ENCODE measurements at places on chromosomes 6 and 20.
A peak's percentile ranks its signal among the peaks of the same experiment; 100 is the strongest.

DNA sequence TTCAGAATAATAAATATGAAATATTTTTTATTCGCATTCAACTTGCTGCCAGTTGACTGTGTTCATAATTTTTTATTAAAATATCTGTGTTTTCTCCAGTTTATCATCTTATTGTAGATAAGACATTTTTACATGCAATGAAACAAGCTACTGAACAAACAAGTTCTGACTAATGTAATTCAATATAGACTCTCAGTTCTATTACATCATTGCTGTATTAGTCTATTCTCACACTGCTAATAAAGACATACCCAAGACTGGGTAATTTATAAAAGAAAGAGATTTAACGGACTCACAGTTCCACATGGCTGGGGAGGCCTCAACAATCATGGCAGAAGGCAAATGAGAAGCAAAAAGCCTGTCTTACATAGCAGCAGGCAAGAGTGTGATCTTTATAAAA, 1357.7 kb upstream of the CITED2 start:
- DNase-seq: no peak

DNA sequence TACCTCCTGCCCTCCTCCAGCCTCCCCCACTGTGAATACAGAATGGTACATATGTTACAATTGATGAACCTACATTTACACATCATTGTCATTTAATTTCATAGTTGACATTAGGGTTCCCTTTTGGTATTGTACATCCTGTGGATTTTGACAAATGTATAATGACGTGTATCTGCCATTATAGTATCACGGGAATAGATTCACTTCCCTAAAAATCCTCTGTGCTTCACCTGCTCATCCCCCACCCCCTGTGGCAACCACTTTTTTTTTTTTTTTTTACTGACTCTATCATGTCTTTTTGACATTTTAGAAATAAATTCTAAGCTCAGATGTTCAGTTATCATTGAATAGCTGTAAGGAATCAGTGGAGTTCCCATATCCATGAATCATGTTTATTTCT, 30.4 kb downstream of the HECA start:
- no peak for DNase-seq

- no peak for DNase-seq
These were observed 255.5 kb downstream of the TAF4 start for GRCh38 chr20:61810066-61810737.

GRCh38 chr6:36323062-36323461, 13.6 kb downstream of the BNIP5 start:
- no peak for DNase-seq

DNA sequence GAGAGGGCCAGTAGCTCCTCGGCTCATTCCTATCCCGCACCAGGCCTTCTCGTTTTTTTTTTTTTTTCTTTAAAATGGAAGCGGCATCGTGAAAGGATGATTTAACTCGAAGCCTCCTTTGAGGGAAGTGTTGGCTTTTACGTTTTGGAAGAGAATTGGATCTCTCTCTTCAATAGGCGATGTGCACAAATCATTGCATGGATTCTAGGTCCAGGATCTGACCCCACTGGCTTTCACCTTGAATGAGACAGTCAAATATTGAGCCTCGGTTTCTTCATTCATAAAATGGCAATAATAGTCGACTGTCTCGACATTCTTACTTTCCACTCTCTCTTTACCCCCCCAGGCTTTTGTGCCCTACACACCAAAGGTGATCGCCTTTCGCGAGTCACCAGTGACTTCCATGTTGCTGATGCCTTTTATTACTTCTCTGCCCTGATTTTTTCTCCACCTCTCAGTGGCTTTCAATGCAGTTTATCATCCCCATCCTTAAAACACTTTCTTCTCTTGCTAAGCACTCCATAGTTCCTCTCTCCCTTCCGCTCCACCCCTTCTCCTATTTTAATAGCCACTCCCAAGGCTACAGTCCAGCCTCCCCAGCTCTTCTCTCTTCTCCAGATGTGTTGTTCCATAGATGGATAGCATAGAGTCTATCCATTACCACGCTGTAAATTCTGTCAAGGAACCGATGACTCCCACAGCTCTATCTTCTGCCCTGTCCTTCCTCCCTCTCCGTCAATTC, 473 bp upstream of the DTNBP1 start:
- DNase-seq: no peak

- DNase-seq: no peak
These were observed 78.3 kb downstream of the PHIP start for GRCh38 chr6:78999737-79000136.

- DNase-seq: no peak
These were observed 41.8 kb downstream of the KCNS1 start for GRCh38 chr20:45059022-45059728.

GRCh38 chr20:45268531-45268930, 14.2 kb upstream of the SLPI start:
- DNase-seq: no peak

- no peak for DNase-seq
These were observed 3.8 kb downstream of the COL21A1 start for GRCh38 chr6:56243518-56244070.

- DNase-seq: no peak
These were observed 178.8 kb upstream of the SNX9 start for GRCh38 chr6:157644043-157644810.

- no peak for DNase-seq
These were observed 4.7 kb downstream of the EHMT2 start for GRCh38 chr6:31892821-31893220.

- DNase-seq: no peak
These were observed 87.2 kb downstream of the SLX4IP start for GRCh38 chr20:10522328-10522727.

DNA sequence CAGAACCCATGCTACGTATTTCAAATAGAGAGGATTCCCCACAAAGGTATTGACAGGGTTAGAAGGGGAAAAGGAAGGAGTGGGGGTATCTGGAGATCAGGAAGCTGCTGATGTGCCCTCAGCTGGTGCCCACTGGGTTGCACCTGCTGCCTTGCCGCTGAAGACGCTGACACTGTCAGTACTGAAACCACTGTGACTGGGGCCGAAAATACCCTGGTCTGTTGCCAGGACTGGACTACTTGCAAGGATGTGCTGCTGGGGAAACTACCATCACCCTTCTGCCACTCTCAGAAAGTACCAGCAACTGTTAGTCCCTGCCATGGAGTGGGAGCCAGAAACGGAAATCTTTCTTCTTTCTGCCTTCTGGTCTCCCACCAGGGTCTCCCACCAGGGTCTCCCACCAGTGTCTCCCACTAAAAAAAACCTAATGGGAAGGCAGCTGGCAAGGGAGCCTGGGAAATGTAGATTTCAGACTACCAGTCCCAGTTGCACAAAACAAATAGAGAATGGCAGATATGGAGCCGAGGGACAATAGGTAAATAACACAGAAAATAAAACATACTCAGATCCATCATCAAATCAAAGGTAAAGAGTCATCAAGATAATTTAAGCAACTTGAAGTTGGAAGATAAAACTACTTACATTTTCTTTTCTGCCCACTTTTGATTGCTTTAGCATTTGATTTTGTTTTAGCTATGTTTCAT, 204.8 kb downstream of the TPBG start:
- no peak for DNase-seq

DNA sequence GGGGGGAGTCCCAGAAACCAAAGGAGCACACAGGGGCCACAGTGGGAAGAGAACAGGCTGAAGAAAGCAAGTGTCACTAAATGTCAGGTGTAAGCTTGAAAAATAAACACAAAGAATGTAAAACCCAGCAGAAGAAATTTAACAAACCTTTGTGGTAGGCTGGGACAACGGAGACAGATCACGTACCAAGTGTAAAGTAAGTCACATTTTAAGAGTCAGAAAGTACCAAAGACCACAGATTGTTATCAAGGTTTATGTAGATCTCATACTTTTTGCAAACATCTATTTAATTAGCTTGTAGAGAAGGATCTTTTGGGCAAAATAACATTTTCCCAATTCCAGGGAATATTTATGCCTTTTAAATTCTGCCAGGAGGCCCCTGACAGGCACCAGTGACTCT, 1.6 kb downstream of the CLIC5 start:
- no peak for DNase-seq

GRCh38 chr6:107712665-107713551, 111.2 kb downstream of the SCML4 start:
- DNase-seq: no peak

- no peak for DNase-seq
These were observed 82.8 kb downstream of the GFRA4 start for GRCh38 chr20:3580412-3580811.

DNA sequence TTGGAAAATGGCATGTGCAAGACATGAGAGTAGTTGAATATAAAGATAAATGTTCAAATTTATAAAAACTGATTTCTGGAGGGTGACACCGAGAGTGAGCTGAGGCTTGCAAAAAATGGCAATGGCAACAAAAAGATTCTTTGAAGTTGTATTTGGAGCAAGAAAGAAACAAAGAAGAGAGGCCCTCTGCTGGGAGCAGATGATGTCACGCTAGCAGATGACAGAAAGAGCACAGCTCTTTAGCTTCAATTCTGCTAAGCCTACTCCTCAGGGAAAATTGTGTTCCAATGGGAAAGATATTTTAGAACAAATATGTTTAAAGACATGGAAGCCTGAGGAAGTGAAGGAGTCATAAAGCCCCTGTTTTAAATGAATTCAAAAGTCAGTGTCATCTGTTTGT, 125.3 kb upstream of the NOX3 start:
- DNase-seq: no peak

DNA sequence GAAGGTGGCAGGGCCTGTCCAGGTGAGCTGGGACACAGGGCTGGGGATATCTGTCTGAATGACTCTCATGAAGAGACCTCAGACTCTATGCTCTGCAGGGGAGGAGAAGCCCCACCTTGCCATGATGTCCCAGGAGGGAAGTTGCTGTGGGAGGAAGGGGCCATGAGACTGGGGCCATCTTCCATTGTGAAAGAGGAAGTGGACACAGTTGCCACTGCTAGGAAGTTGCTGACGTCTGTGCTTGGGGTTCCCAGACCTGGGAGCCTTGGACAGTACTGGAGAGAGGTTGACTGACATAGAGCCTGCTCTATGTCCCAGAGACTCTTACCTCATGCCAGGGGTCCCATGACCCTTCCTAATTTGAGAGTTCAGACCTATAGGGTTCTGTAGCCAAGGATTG, 24.5 kb downstream of the SIRPB1 start:
- no peak for DNase-seq

DNA sequence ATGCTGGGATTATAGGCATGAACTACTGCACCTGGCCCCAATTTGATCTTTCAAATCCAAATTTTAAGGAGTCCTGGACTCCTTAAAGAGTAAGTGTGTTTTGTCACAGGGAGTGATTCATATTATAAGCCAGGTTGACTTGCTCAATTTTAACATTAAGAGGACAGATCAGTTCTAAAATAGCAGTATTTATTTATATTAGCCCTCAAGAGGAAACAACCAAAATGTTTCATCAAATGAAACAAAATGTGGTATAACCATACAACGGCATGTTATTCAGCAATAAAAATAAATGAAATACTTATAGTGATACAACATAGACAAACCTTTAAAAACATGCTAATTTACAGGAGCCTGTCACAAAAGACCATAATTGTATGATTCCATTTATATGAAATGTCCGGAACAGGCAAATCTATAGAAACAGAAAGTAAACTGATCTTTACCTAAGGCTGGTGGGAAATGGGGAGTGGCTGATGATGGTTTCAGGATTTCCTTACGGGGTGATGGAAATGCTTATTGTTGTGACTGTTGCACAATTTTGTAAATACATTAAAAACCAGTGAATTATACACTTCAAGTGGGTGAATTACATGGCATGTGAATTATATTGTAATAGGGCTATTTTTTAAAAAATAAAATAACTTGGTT, 637.4 kb downstream of the MMUT start:
- no peak for DNase-seq

- DNase-seq: no peak
These were observed 39.2 kb downstream of the CCN2 start for GRCh38 chr6:131911951-131912350.

- DNase-seq: no peak
These were observed 78.7 kb upstream of the IFNGR1 start for GRCh38 chr6:137297887-137298286.

DNA sequence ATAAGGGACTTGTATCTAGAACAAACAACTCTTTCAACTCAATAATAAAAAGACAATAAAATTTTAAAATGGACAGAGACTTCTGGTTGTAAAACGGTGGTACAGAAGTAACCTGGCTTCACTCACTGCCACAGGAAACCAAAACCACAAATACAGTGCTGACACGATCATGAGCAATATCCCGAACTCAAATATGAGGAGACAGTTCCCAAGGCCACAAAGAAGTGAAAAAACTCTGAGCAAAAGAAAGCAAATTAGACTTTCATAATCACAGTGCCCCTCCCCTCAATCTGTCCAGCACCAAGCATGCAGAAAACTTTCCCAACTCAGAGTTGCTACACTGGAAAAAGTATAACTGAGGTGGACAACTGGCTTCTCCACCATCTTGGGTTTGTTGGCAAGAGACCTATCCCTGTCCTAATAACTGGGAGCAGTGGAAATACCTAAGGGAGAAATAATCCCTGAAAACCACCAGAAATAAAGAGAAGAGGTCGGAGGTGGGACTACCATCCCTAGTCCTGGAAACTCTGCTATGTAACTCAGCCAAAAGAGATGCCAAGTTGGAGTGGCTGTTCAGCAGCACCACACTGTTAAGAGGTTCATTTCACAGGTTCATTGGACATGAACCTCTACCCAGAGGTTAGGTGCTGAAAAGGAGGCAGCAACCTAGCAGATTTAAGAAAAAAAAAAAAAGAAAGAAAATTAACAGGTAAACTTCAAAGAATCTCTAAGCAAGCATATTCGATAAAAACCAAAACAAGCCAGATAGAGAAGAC, 55.5 kb downstream of the REV3L start:
- DNase-seq: no peak

DNA sequence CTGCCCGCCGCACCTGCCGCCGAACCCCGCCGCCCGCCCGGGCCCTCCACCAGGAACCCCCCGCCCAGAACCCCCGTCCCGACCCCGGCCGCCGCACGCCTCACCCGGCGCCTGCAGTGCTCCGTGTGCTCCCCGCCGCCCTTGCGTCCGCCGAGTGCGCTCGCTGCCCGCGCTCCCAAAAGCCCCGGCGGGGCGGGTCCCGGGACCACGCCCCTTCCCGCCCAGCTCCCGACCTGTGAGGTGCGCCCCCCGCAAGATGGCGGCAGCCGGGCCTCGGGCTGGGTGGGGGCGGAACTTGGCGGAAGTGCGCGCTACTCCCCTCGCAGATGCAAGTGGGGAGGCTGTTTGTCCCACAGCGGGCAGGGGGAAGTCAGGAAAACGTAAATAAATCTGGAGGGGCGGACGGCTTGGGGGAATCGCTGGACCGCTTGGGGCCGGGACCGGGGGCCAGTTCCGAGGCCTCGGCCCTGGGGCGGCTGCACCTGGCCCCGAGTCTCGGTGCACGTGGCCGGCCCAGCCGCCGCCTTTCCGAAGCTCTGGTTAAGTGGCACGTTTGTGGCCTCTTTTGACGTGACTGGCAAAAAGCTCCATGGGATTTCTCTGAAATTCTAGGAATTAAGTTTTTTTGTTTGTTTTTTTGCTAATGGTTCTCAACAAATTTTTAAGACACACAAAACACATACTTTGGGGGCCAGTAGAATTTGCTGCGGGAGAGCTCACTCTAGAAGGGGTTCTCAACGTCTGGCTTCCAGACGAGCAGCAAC, at the start of gene EZR:
EZR (minus strand) TSS at position 156 of the 764 bp plus-strand sequence. CDS start 1,275 bp downstream, outside the sequence.
- peak; percentile 65 for DNase-seq

GRCh38 chr20:44646023-44646640, 5.4 kb downstream of the ADA start:
- DNase-seq: no peak

GRCh38 chr20:1888796-1889463, 6.3 kb upstream of the SIRPA start:
- DNase-seq: no peak

GRCh38 chr6:93787841-93788240, 368.5 kb upstream of the EPHA7 start:
- no peak for DNase-seq

All from stimulated activated CD4-positive, alpha-beta T cell treated with anti-CD3 and anti-CD28 coated beads, Interleukin-1b, Interleukin-23, amount 100 ng/mL, for 24 hours (primary cell).